Mucosa of gallbladder (tissue), 1 donor: ENCODE measurements at places on chromosomes 3 and 15. TPM values are rescaled to one million over a fixed set of nuclear protein-coding genes. Genes with fewer than 3 reads are reported as not detected.

DNA sequence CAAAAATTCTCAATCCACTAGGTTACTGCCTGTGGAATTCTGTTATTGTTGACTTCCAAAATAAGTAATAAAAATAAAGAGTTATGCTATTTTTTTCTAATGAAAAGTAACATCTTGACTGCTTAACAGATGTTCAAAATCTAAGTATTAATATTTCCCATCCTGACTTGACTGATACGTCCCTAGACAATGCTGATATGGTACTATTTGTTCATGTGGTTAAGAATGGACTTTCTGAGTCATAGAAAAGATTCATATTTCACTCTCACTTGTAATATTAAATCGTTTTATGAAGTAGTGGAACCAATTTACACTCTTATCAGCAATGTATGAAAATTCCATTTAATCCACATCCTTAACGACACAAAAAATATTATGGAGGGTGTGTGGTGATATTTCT, 104.8 kb upstream of the PLSCR5 start:
- DNase-seq, result no peak

MITF gene
- 62.0 TPM for total RNA-seq

DNA sequence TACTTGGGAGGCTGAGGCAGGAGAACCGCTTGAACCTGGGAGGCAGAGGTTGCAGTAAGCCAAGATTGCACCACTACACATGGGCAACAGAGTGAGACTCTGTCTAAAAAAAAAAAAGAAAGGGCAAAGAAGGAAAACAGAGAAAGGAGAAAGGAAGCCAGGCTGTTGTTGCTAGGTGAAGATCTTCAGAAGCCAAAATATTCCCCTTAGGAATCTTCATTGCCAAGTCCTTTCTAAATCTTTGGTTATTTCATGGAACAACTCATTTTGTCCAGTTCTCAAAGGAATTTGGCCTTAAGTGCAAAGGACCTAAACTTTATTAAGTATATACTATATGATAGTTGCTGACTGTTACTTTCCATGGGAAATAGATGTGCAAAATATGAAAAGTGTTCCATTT, 59.2 kb upstream of the OSBPL11 start:
- no peak for DNase-seq

DNA sequence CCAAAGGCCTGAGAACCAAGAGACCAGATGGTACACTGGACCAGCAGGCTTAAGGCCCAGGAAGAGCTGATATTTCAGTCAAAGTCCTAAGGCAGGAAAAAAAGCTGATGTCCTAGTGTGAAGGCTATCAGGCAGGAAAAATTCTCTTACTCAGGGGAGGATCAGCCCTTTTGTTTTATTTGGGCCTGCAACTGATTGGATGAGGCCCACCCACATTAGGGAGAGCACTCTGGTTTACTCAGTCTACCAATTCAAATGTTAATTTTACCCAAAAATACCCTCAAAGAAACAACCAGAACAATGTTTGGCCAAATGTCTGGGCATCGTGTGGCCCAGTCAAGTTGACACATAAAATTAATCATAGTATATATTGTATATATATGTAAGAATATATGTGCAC, 24.5 kb upstream of the MYRIP start:
- no peak for DNase-seq

EXD1 gene
- 0.12 TPM for total RNA-seq

- DNase-seq, result no peak
These were observed 23.1 kb downstream of the DCLK3 start for GRCh38 chr3:36741285-36741684.
